Activated naive CD4-positive, alpha-beta T cell treated with anti-CD3 and anti-CD28 coated beads, Interleukin-2, amount 50 U/mL, for 72 hours (primary cell): ENCODE measurements at places on chromosomes 3 and 15. TPM values are rescaled to one million over a fixed set of nuclear protein-coding genes. Genes with fewer than 3 reads are reported as not detected.

DNA sequence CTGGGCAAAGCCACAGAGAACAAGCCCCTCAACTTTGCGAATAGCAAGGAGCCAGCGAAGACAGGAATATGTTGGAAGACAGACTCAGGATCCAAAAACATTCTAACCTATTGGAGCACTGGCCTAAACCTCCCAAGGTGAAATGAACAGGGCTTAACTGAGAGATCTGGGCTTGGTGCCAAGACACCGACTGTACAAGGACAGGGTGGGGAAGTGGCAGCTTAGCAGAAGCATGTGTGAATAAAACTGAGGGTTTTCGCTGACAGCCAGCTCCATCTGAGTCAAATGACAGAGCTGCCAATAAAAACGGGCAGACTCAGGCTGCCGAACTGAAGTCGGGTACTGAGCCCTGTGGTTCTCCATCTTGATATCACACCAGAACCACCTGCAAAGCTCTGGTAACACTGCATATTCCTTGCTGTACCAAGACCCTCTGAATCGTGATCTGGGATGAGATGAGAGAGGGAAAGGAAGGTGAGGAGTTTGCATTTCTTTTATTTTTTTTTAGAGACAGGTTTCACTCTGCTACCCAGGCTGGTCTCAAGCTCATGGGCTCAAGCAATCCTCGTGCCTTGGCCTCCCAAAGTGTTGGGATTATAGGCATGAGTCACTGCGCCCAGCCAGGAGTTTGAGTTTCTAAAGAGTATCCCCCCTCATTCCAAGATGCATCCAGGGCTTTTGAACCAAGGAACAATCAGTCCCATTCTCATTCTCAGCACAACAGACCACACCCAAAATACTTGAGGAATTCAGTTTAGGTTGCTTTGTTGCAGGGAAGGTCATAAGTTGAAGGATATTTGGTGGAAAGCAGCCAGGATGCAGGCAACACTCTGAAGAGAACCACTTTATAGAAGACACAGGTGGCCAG is 6.0 kb upstream of the PLCB2 start:
- no peak for DNase-seq

- DNase-seq, result no peak
Observed at GRCh38 chr3:155370764-155371503, 77.5 kb upstream of the STRIT1 start.

GRCh38 chr3:157115069-157116006 is 44.6 kb downstream of the CCNL1 start:
- DNase-seq, result no peak

GRCh38 chr3:71219744-71220638 is 363.5 kb downstream of the FOXP1 start:
- peak; percentile 68 for DNase-seq

DNA sequence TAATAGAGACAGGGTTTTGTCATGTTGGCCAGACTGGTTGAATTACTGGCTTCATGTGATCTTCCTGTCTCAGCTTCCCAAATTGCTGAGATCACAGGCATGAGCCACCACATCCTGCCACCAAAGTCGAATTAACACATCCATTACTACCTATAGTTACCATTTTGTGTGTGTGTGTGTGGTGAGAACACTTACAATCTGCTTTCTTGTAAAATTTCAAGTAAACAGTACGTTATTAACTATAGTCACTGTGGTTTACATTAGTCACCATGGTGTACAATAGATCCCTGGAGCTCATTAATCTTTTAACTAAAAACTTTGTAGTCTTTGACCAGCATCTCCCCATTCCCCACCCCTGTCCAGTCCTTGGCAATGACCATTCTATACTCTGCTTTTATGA is 270.0 kb downstream of the NAALADL2 start:
- no peak for DNase-seq

DNA sequence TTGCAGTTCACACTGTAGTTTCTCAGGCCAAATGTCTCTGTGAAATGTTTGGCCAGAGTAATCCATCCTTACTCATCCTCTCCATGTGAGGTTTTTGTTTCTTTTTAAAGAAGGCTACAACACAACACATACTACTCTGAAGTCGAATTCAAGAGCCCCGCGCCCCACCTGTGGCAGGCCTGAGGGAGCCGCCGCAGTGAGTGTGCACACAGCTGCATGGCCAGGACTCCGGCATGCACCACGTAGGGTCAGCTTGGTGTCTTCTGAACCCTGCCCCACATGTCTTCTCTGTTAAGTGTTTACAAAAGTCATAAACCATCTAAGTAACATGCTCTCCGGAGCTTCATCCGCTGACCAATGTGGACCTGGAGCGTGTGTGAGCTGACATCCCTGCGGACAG is 58.7 kb downstream of the PGPEP1L start:
- no peak for DNase-seq

GRCh38 chr15:66171841-66172240 is 81.7 kb downstream of the MEGF11 start:
- no peak for DNase-seq

GRCh38 chr3:29301332-29302019 is 20.6 kb downstream of the RBMS3 start:
- no peak for DNase-seq

DNA sequence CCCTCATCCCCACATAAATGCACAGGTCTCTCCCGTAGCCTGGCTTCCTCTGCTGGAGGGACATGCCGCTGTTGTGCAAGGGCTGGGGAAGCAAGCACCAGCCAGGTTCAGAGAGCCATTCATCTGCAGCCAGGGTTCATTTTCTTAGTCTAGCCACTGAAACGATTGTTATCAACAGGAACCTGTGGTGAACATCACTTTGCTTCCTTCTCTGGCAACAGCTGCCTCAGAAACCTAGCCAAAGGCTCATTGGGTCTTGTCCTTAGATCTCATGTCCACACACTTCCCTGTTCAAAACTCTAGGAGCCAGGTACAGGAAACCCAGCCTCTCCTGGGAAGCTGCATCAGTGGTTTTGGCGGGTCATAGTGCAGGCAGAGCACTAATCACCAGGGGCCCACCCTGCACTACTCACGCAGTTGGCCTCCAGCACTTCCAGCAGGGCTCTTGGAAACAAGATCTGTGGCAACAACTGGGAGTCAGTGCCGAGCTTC is 47.0 kb downstream of the OXNAD1 start:
- no peak for DNase-seq

GRCh38 chr3:64079369-64080150 is 56.3 kb upstream of the PSMD6 start:
- no peak for DNase-seq

DNA sequence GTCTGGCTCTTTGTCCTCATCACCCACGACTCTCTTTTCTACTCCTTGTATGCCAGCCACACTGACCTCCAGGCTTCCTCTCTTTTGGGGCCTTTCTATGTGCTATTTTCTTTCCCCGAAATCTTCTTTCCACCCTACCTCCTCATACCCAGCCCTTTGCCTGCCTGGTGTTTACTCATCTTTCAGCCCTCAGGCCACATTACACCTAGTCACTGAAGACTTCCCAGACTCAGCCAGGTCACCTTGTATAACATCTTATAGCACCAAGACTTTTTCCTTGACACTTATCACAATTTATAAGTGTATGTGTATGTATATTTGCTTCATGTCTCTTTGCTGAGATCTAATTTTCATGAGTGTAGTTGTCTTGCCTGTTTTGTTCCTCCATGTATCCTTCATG is 396.4 kb downstream of the NLGN1 start:
- no peak for DNase-seq

DNA sequence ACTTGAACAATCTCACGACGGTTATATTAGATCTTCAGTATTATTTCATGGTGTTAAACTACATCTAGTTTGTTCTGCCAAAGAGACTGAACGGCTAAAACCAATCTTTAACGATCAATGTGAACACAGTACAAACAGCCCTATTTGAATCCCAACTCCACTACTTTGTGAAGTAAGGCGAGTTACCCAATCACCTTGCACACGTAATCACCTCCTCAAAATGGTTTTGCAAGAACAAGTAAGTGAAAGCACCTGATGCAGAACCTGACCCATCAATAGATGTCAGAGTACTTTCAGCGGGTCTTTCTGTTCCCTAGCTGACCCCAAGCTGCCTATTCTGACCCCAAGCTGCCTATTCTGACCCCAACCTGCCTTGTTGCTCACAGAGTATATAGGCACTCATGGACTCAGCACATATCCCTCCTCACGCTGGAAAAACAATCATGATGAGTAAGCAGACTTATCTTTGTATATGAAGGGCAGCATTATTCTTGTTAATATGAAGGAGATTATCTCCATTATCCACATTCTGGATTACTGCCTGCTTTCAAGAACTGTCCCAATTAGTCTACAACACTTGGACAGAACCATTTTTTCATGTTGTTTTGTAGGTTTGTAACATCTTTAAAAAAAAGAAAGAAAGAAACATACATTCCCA is 3.7 kb downstream of the KPNA1 start:
- no peak for DNase-seq

- DNase-seq, result no peak
Observed at GRCh38 chr15:62739082-62739481, 303.5 kb upstream of the TPM1 start.

DNA sequence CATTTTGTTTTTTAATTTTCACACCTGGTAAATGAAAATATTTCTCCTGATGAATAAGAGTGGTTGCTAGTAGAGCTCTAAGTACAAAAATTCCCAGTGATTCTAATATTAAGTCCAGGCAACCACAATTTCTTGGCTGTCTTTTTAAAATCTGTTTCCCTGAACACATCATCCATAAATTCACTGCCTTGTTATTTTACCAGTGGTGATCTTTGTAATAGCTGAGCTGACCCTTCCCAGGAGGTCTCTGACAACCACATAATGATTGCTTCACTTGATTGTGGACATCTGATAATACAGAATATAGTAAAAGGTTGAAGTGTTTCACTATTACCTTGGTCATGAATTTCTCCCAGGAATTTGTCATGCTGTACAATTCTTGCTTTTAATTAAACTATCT is 13.9 kb upstream of the TOP2B start:
- DNase-seq, result no peak

DNA sequence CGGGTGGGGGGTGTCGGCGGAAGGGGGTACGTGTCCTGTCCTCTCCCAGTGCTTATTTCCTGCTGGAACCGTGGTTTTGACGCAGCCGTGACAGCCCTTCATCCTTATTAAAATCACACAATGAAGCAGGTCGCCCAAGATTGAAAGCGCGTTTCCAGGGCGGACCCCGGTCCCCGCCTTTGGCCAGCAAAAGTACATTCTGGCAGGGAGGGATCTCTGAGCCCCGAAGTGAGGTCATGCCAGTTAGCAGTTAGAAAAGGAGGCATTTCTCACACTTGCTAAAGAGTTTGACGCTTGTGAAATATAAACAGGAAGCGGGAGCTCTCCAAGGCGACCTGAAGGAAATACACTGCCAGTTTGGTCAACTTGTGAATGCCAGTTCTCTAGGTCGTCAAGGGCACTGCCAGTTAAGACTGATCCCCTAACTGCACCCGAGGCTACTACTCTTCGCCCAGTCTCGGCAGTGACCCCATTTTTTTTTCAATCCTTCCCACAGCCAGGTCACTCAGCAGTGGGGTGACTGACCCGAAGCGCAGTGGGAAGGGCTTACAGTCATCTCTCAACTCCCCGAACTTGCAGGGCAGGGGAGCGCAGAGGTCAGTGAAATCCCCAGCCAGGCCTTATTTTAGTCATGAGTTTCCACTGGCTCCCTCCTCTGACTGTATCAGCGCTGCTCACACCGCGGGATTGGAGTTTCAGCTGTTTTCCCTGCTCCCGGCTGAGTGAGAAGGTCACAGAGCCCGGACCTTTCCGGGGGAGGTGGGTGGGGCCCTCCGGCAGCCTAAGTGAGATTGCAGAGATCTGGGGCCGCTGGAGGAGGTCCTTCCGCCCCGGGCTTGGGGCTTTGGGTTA is 2.0 kb upstream of the BHLHE40 start:
- peak; percentile 73 for DNase-seq

GRCh38 chr3:135907422-135908165 is 57.9 kb upstream of the PPP2R3A start:
- no peak for DNase-seq

DNA sequence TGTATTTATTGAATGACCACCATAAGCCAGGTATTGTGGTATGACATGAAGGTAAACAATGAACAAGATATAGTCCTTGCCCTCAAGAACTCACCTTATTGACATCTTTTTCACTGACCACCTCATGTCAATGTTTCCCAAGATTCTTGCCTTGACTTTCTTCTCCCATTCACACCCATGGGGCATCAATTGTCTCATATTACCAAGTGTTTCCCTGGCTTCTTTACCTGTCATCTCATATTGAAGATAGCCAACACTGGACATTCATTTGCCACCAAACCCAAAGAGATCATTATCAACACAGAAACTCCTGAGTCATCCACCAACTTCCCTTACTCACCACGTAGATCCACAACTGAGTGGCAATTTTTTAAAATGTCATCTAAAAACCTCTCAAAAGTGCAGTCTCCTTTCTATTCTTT is 2.2 kb downstream of the EFHB start:
- DNase-seq, result no peak

DNA sequence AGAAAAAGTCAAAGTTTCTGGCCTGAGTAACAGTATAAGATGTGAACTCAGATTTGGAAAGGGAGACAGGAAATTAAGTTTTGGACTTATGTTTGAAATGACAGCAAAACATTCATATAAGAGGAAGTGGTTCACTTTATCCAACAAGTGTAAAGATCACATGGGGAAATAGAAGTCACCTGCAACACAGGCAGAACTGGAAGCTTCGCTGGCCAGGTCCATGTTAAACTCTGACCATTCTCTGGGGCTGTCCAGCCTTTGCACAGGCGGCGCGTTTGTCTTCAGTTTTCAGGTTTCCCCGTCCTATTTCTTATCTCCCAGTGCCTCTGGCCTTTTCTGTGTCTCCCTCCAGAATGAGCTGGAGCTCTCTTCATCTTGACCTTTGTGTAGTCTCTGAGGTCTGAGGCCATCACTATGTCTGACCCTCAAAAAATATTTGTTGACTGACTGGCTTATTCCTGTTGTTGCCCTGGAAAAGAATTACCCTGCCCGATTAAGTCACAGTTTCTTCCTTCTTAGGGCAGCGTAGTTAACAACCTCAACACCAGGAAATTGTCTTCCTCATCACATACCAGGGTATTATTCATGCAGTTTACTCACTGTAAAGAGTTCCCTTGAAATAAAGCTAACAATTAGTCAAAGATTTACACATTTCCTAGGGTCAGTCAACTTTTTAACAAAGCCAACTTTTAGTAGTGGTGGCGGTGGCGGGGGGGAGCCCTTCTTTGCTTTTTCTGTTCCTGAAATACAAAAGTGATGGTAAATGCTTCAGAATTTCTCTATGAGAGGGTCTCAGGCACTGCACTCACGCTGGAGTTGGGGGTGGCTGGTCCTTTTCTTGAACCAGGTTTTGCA is 959 bp upstream of the RASA2 start:
- DNase-seq, result no peak

DNA sequence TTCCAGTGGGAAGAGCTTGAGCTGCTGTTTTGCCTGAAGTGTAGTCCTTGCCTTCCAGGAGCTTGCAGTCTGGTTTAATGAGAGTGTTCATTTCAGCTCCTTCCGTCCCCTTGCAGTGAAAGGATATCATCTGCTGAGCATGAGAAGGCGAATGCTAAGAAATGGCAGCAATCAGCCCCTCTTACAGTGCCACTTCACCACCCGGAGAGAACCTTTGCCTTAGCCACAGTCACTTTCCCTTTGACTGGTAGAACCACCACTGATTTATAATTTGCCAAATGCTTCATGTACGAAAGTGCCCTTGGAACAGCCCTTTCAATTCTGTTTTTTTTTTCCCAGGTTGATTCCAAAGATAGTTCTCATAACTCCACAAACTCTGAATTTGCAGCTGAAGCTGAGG is 11.5 kb downstream of the TATDN2 start:
- DNase-seq, result no peak

Gene PIK3R4
- total RNA-seq, result 23.3 TPM

Gene GOLGA6L9
- 4.4 TPM for total RNA-seq

Gene PRC1
- total RNA-seq, result 233 TPM

Gene MYO1E
- total RNA-seq, result 42.0 TPM

Gene CHRNA7
- not detected for total RNA-seq

Gene ALG3
- 35.5 TPM for total RNA-seq

Gene LMOD3
- total RNA-seq, result not detected

Gene DYNC1LI1
- total RNA-seq, result 36.3 TPM

Gene PTPRG
- 0.45 TPM for total RNA-seq

Gene TNNC1
- total RNA-seq, result 8.4 TPM
